Erythroblast (primary cell): ENCODE measurements at places on chromosomes 2 and 18.

GRCh38 chr2:42493468-42494354 lies at the start of gene KCNG3:
TSS of gene KCNG3 (minus strand) at chr2:42493982. CDS start at chr2:42493501, 481 bp downstream.
- DNase-seq, result peak; percentile 52

- DNase-seq, result no peak
Measured at GRCh38 chr18:75008186-75008585, 200.8 kb downstream of the PTGR3 start.

DNA sequence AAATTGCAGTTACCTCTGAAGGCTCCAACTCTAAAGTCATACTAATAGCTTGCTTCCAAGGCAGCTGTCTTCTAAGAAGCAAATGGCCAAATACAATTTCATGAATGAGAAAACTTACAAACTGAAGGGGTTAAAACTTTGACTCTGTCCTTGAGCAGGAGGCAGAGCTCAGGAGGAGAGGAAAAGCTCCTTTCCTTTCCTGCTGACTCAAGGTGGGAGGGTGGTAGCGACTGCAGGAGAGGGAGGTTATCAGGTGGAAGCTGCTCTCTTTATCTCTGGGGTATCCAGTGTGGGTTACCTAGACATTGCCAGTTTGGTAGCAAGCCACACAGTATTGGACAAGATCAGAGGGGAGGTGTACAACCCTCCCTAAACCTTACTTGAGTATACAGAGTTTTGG lies 2.7 kb upstream of the EFEMP1 start:
- no peak for DNase-seq

DNA sequence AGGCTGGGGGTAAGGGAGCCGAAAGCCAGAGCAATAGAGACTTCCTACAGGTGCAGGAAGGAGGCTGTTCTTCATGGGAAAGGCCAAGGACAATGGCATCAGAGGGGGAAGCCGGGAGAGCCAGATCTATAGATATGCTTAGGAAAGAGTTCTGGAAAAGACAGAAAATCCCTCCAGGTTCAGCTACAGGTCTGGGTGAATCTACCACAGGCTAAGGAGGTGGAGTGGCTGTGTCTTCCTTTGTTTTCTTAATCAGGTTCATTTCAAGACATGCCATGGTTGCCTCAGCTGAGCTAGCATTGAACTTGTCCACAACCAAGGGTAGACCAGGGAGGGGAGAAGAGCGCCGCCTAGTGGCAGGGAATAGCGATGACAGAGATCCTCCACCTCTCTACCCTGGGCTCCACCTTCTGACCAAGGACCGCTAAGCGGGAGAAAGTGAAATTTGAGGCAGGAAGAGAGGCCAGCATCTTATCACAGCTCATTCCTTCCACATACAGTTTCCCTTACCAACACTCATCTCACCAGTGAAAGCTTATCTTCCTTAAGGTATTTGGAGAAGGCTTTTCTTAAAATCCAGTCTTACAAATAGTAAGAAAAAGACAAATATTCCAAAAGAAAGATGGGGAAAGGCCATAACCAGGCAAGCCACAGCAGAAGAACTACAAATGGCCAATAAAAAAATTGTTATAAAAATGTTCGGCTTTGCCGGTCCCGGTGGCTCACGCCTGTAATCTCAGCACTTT lies 74.2 kb downstream of the VIT start:
- peak; percentile 79 for DNase-seq

- DNase-seq, result peak; percentile 93
Measured at GRCh38 chr2:113117541-113118262, 9.7 kb upstream of the IL1RN start.

DNA sequence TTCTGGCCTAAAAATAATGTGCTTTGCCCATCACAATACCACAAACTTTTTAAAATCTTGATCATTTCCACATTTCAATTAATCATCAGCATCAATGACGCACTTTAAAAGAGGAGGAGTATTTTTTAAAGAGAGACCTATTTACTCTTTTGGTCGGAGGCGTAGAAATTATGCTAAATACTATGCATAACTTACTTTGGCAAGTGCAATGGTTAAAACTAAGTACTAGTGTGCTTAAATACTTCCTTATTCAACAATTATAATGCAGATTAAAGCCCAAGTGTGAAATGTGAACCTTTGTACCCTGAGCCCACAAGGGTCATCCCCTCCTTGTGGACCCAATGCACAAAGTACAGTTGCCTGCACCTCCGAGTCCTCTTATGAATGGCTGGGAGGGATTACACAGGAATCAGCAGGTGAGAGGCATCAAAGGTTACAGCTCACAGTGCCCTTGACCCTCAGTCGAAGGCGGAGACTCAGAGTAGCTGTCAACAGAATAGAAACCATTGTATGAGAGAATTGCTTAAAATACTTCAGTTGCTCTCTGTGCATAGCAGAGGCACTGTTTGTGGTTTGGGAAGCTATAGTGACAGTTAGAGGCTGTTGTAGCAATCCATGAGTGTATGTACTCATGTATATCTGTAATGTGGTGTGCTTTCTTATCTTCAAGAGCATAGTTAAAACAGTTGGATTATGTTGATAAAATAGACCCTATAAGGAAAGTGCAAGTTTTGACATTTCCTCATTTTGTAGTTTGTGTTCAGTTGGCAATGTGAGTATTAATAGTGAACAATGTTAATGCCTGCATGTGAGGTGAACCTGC lies 151.7 kb upstream of the ITGA4 start:
- peak; percentile 75 for DNase-seq

- no peak for DNase-seq
Measured at GRCh38 chr2:218020281-218020680, 17.5 kb upstream of the TNS1 start.

DNA sequence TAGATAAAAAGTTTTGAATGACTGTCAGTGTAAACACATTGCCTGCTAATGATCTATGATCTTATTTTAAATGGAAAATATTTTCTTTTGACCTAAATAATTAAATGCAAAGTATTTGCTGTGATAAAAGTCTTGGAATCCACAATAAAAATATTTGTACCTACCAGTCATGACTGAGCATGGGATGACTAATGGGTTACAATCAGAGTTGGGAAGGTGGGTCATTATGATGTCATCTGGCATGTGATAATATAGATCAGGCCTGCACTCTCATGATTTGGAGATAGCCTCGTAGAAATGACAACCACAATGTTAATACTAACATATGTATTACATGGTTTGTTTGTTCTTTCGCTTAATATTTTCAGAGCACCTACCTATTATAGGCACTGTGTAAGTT lies 848.8 kb upstream of the KLHL29 start:
- no peak for DNase-seq

DNA sequence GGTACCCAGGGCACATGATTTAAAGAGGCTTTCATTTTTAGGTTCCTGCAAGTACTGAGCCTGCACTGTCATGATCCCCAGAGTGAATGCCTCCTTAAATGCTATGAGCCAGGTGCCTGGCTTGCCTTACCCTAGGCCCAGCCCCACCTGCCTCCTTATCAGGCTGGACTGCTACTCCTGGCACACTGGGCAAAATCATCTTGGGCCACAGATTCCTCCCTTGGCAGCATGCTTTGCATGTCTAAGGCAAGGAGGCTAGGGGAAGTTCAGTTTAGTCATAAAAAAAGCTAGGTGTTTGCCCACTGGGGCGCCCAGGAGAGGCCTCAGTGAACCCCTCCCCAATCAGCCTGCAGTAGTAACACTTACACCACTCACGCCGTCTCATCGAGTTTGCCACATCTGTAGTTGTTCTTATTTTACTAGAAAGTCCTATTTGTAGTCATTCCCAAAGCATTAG lies 45.1 kb downstream of the LBH start:
- DNase-seq, result no peak

- no peak for DNase-seq
Measured at GRCh38 chr2:58671675-58672074, 430.6 kb upstream of the FANCL start.

DNA sequence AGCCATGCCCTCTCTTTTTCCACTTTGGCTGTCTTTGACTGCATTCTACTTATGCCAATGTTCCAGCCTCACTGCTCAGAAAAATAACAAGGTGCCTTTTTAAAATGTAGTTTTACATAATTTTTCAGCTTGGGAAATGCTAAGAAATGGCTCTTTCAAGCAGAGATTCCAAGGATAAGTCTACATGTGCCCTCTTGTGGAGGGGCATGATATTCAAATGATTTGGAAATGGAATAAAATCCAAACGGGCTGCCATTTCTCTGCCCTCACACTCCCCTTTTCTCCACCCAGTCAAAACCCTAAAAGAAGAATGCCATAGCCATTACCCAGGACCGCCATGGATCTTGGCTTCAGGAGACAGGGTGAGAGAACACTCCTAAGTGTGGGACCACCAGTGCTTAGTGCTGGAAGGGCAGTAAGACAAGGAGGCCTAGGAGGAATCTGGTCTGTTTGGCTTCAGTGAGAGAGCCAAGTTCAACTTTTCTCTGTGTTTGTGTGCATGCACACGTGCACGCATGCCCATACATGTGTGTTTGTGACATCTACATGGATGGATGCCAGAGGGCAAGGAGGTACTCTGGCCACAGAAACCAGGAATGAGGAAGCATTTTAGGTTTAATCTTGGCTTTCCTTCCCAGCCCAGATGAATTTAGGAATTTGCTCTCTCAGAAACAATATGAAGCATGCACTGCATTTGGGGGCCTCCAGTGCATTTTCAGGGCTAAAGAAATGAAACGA lies 174.0 kb upstream of the SLC14A2 start:
- DNase-seq, result no peak

DNA sequence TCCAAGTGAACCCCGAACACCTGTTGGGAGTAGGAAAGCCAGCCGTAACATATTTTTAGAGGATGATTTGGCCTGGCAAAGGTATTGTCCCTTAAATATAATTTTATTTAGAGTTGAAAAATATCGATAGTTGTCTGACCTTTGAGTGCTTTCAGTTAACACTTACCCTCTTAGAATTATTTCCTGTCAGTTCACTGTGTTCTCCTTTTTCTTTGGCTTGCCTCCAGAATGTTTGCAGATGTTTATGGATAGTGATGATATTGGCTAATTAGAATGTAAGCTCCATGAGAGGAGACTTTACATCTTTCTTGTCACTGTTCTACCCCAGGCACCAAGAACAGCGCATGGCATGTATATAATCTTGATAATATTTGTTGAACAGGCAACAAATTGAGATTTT lies 19.8 kb downstream of the PIKFYVE start:
- peak; percentile 6 for DNase-seq

DNA sequence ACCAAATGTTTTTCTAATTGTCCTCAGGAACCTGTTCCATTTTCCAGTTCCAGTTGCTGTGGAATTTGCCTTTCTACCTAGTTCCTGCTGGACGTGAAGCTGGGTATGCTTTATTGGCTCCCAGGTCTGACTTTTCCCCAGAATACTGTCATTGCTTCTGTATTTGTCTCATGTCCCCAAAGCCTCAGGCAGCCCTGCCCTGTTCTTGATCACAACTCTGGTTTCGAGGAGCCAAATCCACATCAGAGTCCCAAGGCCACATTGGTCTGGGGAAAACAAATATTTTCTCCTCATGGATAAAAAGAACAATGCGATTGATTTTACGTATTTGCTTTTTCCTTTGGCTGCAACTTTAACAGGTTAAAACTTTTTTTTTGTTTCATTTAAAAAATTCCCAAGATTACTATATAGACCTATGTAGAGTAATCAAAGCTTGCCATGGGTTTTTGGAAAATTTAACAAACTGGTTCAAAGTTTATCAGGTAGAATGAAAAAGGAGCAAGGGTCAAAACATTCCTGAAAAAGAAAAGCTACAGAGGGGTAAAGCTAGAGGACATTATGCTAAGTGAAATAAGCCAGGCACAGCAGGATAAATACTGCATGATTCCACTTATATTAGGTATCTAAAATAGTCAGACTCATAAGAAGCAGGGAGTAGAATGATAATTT lies 85.2 kb downstream of the MDH1 start:
- DNase-seq, result no peak

DNA sequence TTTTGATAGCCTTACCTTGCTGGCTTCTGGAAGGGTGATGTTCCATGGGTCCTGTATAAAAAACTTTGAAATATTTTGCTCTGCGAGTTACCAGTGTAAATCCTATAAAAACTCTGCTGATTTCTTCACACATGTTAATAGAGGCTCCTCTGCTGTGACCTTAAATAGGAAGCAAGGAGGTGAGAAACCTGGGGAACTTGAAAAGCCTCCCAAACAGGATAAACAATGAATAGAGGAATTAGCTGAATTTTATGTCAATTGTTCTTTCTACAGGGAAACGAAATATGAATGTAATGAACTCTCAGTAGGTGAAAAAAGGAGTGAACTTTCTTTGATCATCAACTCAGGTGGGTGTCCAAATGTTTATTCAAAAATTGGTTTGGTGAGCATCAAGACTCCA lies 10.8 kb upstream of the CCL20 start:
- no peak for DNase-seq

GRCh38 chr2:159137511-159138241 lies 148.8 kb downstream of the WDSUB1 start:
- peak; percentile 67 for DNase-seq

- DNase-seq, result no peak
Measured at GRCh38 chr2:88826399-88826798, 134.9 kb downstream of the RPIA start.

- peak; percentile 63 for DNase-seq
Measured at GRCh38 chr2:218186355-218186766, 19.6 kb upstream of the CXCR1 start.

DNA sequence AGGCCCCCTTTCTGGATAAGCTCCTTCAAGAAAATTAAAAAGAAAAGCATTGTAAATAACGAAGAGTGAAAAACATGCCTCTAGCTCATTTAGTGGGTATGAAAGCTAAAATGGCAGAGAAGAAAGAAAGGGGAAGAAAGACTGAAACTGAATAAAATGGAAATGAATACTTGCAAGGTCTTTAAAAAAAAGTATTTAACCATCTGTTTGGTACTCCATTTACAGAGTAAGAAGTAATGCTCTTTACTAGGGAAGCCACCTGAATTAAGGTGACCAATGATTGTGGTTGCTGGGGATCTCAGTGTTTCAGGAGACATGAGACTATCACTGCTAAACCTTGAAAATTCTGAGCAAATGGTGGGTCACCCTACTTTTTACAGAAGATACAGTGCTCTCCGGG lies 17.7 kb upstream of the ARL5A start:
- DNase-seq, result no peak
